GM13977 (cell line): ENCODE measurements at places on chromosomes 5 and 9.

DNA sequence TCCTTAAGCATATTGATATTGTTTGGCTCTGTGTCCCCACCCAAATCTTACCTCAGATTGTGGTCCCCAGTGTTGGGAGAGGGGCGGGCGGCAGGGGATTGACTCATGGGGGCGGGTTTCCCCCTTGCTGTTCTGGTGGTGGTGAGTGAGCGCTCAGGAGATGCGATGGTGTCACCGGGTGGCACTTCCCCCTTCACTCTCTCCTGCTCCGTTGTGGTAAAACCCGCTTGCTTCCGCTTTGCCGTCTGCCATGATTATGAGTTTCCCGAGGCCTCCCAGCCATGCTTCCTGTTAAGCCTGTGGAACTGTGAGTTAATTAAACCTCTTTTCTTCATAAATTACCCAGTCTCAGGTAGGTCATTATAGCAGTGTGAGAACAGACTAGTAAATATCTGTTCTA, 229.1 kb downstream of the IRX2 start:
- DNase-seq = no peak

GRCh38 chr9:84374013-84374412, 33.5 kb upstream of the SLC28A3 start:
- DNase-seq = no peak

DNA sequence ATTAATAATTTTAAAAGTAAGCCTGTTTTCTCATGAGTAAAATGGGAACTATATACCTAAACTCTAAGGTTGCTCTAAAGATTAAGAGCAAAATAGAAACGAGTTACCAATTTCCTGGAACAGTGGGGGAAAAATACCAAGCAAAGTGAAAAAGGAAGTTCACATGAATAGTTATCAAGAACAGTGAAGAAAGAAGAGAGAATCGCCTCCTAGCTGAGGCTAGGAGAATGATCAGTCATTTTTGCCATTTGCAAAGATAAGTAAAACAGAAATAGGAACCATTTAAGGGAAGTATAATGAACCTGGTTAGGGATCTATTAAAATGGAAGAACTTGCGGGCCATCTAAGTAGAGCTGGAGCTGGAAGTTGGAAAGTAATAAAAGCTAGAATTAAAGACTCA, 50.7 kb downstream of the P4HA2 start:
- peak; percentile 60 for DNase-seq

DNA sequence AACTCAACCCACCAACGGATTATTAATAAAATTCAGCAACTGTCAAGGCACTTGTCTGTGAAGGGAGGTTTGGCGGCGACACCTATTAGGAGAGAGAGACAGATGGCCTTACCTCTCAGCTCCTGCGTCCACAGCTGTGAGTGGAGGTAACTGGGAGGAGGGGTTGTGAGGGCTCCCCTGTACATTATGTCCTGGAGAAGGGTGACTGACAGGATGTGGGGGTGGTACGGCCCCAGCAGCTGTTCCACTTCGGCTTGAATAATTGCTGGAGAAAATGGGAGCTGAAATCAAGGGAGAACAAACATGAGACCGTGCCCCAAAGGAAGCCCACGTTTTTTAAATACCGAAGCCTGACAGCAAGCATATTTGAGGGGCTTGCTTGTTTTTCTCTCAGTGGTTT, 353.5 kb upstream of the RFX3 start:
- no peak for DNase-seq

GRCh38 chr5:134038138-134038537, 33.4 kb upstream of the VDAC1 start:
- no peak for DNase-seq

DNA sequence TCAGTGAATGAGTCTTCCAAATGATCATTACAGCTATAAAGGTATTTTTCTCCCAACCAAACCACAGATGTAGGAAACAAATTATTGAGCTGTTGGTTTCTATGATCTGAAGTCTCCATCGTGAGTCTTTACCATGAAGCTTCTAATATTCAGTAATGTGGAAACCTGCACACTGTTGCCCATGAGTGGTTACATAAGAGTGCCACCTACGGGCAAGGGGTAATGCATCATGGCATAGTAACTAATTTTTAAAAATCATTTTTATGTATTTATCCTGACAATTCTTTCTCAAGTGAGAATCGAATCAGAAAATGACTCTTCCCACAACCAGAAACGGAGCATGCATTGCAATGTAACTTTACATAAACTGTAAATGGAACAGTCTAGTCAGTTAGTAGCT, 282.5 kb upstream of the SMARCA2 start:
- DNase-seq = no peak

GRCh38 chr5:102858808-102859207, 103.7 kb downstream of the PAM start:
- no peak for DNase-seq

- no peak for DNase-seq
These were observed 94.7 kb upstream of the ITGA2 start for GRCh38 chr5:52894451-52894850.

- no peak for DNase-seq
These were observed 98.3 kb downstream of the F2RL2 start for GRCh38 chr5:76524868-76525267.

DNA sequence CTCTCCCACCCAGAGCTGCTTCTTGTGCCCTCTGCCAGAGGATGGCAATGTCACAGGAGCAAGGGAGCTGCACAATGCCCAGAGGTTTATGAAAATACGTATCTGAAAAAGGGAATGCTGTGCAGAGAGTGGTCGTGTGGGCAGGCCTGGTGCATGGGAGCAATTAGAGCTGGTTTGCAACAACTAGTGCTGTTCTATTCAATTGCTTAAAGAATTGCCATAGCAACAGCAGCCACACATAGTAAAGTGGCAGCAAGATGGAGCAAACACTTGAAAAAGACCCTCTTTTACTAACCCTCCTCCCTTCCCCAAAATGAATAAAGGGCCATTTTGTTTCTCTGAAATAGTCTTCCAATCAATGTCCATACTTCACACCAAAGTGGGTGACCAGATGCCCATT, 166.3 kb downstream of the CRB2 start:
- no peak for DNase-seq

GRCh38 chr5:891837-892393, 686 bp downstream of the BRD9 start:
- peak; percentile 71 for DNase-seq
